Neural crest cell (in vitro differentiated cells): ENCODE measurements at places on chromosomes 3 and 15. TPM values are rescaled to one million over a fixed set of nuclear protein-coding genes. Genes with fewer than 3 reads are reported as not detected.

Gene ZBBX
- 0.73 and 1.6 TPM in 2 replicates for total RNA-seq

- DNase-seq = no peak
These were observed 49.4 kb downstream of the TGM4 start for GRCh38 chr3:44923632-44924456.

DNA sequence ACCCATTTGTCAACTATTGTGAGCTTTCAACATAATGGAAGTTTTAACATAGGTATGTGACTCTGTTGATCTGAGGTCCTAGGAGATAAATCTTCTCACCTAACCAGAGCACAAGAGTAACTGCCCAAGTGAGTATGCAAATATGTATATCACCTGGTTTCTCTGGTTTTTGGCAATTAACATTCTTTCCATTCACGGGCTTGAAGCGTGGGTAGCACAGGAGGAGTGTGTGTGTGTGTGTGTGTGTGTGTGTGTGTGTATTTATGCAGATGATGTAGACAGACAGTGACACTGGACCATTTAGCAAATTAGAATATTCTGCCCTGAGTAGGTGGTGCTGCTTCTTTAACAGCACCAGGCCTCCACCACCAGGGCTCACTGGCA, 15.0 kb downstream of the EPHB1 start:
- DNase-seq = no peak

- peak; percentile 18 for DNase-seq
These were observed 160.7 kb downstream of the SQOR start for GRCh38 chr15:45795440-45796069.

- DNase-seq = no peak
These were observed 276.7 kb downstream of the CNTN4 start for GRCh38 chr3:2375376-2375775.

- DNase-seq = no peak
These were observed 470.5 kb downstream of the EPHA3 start for GRCh38 chr3:89577637-89578530.

DNA sequence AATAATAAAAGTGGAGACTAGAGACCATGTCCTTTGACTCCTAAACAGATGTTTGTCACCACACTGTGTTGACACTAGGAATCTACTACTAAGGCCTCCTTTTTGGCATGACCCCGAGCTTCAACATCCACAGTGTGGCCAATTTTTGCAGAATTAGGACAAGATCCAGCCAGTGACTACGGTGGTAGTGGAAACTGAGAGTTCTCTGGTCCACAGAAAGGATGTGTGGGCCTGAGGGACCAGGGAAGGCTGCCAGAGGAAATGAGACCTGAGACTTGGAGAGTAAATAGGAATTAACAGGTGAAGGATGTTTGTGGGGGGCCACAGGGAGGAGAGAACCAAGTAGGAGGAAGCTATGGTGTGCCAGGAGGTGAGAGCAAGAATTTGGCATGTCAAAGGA, 122.7 kb downstream of the CHCHD6 start:
- DNase-seq = no peak

GRCh38 chr3:79032686-79033318, 735.0 kb downstream of the ROBO1 start:
- DNase-seq = peak; percentile 33

Gene BNC1
- 0.25 and 0.35 TPM in 2 replicates for total RNA-seq
